Fibroblast of skin of right quadriceps (primary cell): ENCODE measurements at places on chromosomes 5 and 9.
A peak's percentile ranks its signal among the peaks of the same experiment; 100 is the strongest.

DNA sequence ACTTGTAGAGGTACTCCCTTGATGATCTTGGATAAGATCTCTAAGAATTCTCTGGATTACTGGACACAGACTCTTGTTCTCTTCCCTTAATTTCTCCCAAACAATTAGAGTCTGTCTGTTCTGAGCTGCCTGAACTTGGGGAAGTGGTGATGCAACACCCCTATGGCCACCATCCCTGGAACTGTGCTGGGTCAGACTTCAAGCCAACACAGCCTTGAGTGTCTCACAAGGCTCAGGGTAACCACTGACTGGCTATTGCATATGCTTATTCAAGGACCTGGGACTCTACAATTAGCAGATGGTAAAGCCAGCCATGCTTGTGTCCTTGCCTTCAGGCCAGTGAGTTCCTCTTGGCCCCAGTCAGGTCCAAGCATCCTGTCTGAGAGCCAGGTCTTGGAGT is 504.5 kb downstream of the MAN2A1 start:
- DNase-seq = no peak

DNA sequence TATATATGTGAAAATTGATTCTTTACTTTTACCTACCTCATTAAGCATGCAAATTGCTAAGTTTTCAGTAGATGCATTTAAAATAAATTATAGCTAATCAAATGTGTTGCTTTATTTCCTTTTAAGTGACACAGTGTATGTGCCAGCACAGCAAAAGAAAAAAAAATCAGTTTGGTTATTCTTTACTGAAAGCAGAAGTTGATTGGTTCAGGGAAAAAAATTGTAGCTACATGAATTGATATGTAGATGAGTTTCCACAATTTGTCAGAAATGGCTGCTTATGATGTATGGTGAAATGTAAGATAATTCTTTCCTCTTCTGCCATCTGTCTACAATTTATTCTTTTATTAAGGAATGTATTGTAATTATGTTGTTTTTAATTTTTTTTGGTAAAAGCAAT is 57.8 kb downstream of the PARP8 start:
- DNase-seq = no peak

GRCh38 chr9:126157826-126158587 is 168.6 kb upstream of the MVB12B start:
- DNase-seq = no peak

- DNase-seq = no peak
These were observed 73.7 kb upstream of the TNC start for GRCh38 chr9:115191667-115192066.

DNA sequence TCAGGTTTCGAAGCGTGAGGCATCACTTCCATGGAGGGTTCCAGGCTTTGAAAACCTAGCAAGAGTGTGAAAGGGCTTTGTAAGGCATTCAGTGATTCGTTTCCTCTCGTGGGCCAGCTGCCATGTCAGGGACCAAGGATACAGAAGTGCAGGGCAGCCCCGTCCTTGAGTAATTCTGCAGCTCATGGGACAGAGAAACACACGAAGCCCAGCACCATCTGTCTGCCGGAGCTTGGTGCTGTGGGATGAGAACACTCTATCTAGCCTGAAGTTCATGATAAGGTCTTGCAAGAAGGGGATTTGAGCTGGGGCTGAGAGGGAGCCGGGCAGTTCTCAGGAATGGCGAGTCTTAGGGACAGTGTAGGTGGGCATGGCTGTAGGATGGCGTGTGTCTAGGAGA is 55.8 kb downstream of the ANKRD33B start:
- no peak for DNase-seq

GRCh38 chr5:177508837-177509236 is 789 bp downstream of the DOK3 start:
- no peak for DNase-seq

GRCh38 chr5:108620516-108620915 is 127.2 kb upstream of the FER start:
- DNase-seq = no peak

GRCh38 chr9:124621371-124622328 is 114.5 kb upstream of the NR5A1 start:
- peak; percentile 78 for DNase-seq

- DNase-seq = no peak
These were observed 37.9 kb downstream of the FBXW11 start for GRCh38 chr5:171968531-171968930.

DNA sequence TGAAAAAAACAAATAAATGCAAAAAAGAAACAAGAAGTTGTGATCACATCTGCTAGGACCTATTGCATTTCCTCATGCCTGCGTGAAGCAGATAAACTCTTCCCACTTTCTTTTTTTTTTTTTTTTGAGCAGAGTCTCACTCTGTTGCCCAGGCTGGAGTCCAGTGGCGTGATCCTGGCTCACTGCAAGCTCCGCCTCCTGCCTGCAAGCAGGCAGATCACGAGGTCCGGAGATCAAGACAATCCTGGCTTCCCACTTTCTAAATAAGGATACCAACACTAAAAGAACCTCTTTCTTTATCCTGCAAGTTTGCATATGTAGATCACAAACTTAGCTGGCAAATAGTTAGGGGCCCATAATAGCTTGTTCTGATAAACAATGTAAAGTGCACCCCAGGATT is 128.6 kb downstream of the ASTN2 start:
- no peak for DNase-seq

DNA sequence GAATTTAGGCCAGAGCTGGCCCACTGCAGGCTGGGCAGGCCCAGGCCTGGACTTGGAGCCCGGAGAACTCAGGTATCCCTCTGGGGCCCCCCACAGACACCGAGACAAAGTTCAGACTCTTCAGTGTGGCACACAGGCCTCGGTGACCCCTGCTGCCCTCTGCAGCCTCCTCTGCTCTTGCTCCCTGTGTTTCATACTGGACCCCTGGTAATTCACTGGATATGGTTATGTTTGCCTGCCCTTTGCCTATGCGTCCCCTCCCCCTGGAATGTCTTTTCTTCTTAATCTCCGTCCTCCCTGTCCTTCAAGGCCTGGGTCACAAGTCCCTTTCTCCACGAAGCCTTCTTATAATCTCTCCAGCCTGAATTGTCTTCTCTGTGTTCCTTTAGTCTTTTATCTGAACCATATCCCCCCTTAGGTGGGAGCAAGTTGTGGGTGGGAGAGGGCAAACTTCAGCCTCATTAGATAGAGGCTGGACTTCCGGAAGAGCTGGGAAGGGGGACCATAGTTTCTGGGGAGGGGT is 30.1 kb downstream of the GSN start:
- DNase-seq = no peak

DNA sequence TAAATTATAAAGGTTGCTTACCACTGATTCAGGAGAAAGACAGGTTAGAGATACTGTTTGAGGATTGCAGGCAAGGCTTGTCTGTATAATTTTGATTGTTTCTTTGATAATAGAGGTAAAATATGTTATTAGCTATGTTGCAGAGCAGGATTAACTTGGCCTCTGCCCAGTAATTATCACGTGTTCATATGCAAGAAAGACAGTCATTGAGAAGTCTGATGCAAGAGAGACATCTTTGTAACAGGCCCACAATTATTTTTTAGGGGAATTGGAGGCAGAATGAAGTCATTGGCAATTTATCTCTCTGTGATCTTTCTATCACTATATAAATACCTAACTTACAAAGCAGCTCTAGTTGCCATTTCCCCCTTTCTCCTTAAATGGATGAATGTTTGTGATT is 46.0 kb downstream of the SLC44A1 start:
- DNase-seq = peak; percentile 64

GRCh38 chr9:121350993-121351561 is 19.0 kb downstream of the STOM start:
- peak; percentile 95 for DNase-seq

DNA sequence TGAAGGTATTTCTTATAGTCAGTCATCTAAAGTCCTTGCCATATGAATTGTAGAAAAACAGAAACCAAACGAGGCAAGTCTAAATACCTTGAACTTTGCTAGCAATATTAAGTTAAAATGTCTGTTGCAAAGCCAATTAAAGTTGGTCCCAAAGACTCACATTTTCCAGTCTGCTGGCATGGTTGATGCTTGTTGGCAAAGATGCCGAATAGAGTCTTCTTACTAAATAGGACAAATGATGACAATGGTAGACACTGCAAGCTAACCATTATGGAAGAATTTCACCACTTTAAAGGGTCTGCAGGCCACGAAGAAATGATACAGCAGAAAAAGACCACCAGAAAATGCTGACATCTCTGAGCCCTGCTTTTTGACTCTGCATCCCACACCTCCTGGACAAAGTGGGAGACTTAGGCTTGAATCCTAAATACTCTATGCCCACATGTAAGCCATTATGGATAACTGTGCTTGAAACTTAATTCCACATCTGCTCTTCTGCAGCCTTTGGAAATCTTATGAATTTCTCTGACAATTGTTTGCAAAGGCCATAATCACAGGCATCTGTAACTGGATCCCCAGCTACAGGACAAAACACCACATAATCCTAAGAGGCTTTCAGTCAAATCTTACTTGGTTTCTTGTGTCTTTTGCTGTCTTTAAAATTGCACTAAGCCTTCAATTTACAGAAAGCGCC is 61.3 kb downstream of the LHFPL2 start:
- no peak for DNase-seq

DNA sequence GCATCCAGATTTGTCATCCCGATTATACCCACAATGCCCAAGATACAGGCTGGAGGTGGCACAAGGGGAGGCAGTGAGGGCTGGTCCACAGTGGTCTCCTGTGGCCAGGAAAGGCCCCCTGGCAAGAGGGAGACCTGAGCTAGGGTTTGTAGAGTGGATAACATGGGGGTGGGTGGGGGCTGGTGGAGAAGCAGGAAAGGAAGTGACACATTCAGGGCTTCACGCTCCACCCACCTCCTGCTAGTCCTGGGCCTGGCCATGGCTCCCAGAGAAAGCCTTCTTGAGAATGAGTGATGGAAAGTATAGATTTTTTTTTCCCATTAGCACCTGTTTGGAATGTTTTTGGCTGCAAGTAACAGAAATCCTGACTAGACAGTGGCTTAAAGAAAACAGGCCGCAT is 81.3 kb downstream of the ANKRD33B start:
- no peak for DNase-seq

DNA sequence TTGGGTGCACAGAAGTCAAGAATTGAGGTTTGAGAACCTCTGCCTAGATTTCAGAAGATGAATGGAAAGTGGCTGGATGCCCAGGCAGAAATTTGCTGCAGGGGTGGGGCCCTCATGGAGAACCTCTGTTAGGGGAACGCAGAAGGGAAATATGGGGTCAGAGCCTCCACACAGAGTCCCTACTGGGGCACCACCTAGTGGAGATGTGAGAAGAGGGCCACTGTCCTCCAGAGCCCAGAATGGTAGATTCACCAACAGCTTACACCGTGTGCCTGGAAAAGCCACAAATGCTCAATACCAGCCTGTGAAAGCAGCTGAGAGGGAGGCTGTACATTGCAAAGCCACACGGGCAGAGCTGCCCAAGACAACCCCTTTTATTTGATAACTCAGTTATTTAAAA is 383.5 kb downstream of the TLE4 start:
- DNase-seq = no peak

- DNase-seq = no peak
These were observed 18.7 kb upstream of the PIK3R1 start for GRCh38 chr5:68196876-68197275.

GRCh38 chr9:101458963-101459631 is 23.5 kb upstream of the ALDOB start:
- DNase-seq = peak; percentile 77

GRCh38 chr5:86679949-86680348 is 62.2 kb downstream of the COX7C start:
- no peak for DNase-seq

DNA sequence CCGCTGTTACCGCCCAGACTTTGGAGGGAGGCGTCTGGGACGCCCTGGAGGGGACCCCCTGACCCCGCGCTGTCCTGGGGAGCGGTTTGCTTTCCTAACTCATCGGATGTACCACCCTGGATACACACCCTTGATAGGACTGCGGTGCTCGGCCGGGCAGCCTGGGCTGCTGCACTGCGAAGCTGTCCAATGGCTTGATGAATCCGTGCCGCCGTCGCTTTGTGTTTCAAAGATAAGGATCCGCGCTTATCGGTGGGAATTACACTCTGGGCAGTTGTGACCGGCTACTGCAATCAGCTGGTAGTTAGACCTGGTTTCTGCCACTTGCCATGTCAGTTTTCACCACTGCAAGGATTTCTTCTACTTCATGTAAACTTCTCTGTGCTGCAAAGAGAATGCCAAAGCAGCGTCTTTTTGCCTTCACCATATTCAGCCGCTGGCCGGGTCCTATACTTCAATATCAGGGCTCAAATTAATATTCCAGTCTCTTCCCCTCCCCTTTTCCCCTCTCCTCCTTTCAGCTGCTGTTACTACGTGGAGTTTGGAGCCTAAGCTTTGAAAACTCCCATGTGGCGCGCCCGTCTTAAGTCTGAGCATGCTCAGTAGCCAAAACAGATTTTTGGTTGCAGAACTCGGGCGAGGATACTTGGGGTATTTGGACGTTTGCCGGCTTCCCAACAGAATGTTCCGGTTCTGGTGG is 727 bp downstream of the SMAD5 start:
- DNase-seq = peak; percentile 51

GRCh38 chr9:120510816-120511215 is 69.2 kb downstream of the CDK5RAP2 start:
- no peak for DNase-seq

GRCh38 chr5:100004969-100005368 is 530.2 kb upstream of the FAM174A start:
- DNase-seq = no peak

- peak; percentile 43 for DNase-seq
These were observed 77.9 kb downstream of the AK8 start for GRCh38 chr9:132800038-132800648.

DNA sequence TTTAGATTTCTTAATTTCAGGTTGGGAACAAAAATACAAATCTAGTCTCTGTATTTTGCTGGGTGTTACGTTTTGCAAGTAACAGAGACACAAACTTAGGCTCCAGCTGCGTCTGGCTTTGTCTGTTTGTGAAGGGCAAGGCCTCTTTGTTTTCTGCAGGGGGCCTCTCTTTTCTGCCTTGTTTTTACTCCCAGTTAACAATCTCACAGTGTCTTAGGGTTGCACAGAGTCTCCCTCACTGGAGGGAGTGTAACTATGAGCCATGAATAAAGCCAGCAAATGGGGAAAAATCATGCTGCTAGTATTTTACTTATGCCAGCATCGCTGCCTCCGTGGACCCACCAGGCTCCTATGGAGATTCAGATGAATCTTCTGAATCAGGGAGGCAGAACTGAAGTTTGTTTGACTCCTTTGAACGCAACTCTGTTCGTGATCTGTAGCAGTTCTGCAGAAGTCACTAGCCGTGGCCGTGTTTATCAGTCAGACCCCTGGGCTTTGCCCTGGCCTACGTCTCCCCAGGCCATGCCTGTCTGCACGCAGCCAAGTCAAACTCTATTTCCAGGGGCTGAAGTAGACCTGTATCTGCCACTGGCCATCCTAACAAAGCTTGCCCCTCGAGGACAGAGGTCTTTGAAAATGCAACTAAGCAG is 77.2 kb downstream of the ATP10B start:
- no peak for DNase-seq

GRCh38 chr9:17021387-17021970 is 113.4 kb upstream of the CNTLN start:
- DNase-seq = peak; percentile 46

GRCh38 chr5:147746986-147747385 is 35.5 kb downstream of the JAKMIP2 start:
- DNase-seq = no peak

GRCh38 chr5:140342896-140343295 is 3.5 kb downstream of the HBEGF start:
- no peak for DNase-seq
